ENCODE measurements at places on chromosomes 7 and 10.

GRCh38 chr10:15167411-15168290, 842 bp downstream of the NMT2 start:
- DNase-seq: peak; percentile 78
- peak overlapping the region; percentile 91 for H3K4me3 ChIP-seq
- H3K36me3 ChIP-seq: no peaks in the 10 kb centered on the region
- H3K27ac ChIP-seq: peak overlapping the region; percentile 91

GRCh38 chr7:157577796-157578339, 241.1 kb downstream of the DNAJB6 start:
- DNase-seq: no peak
- no peaks in the 10 kb centered on the region for H3K4me1 ChIP-seq

GRCh38 chr7:64465551-64465950, 97.3 kb downstream of the ZNF680 start:
- no peak overlapping the region for H3K27ac ChIP-seq
- H3K4me3 ChIP-seq: no peak overlapping the region
- no peaks in the 10 kb centered on the region for H3K36me3 ChIP-seq
- H3K27me3 ChIP-seq: no peaks in the 10 kb centered on the region
- no peaks in the 10 kb centered on the region for H3K4me1 ChIP-seq

- H3K27ac ChIP-seq: no peak overlapping the region
- peaks cover 14% of the 10 kb centered on the region for H3K4me1 ChIP-seq
- DNase-seq: no peak
- H3K4me3 ChIP-seq: no peak overlapping the region
Measured at GRCh38 chr7:12436126-12436525, 32.5 kb upstream of the VWDE start.

DNA sequence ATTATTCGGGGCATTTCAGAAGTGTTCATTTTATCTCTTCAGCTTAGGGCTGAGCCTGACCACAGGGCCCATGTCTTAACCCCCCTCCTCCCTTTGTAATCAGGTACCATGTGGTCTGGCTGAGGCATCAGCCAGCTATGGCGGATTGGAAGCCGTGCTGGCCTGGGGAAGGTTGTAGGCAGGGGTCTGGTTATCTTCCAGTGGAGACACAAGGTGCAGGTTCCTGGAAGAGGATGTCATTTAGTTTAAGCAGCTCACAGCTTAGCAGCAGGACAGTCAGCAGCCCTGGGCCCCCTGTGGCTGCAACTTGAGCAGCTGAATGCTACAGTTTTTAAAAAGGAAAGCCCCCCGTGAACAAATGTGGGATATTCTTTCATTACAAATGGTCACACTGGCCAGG, 22.1 kb downstream of the BAG3 start:
- H3K4me1 ChIP-seq: peaks cover 13% of the 10 kb centered on the region
- DNase-seq: no peak
- peaks cover 35% of the 10 kb centered on the region for H3K36me3 ChIP-seq
- H3K27me3 ChIP-seq: no peaks in the 10 kb centered on the region
- H3K4me3 ChIP-seq: no peak overlapping the region

DNA sequence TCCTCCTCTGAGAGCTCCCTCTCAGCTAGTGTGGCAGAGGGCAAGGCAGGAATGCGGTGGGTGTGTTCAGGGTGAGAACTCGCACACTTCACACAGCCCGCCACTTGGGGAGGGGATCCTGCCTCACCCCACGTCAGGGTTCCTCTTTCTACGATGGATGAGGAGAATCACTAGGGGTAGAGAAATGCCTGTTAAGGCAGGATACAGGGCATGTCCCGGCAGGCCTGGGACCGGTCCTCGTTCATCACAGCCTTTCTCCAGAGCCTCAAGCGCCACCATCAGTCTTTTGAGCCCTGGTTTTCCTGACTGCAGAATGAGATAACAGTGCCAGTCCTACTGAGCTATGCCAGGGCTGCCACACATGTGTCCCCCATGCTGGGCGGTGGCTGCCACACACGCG, 546.7 kb upstream of the ADARB2 start:
- H3K4me3 ChIP-seq: no peak overlapping the region
- no peak for DNase-seq
- peaks cover 18% of the 10 kb centered on the region for H3K27me3 ChIP-seq
- no peak overlapping the region for H3K27ac ChIP-seq

- no peak for DNase-seq
- H3K27ac ChIP-seq: no peak overlapping the region
- H3K36me3 ChIP-seq: peaks cover 9% of the 10 kb centered on the region
- H3K4me3 ChIP-seq: no peak overlapping the region
- H3K4me1 ChIP-seq: no peaks in the 10 kb centered on the region
Measured at GRCh38 chr10:35579116-35579515, 26.0 kb upstream of the GJD4 start.

DNA sequence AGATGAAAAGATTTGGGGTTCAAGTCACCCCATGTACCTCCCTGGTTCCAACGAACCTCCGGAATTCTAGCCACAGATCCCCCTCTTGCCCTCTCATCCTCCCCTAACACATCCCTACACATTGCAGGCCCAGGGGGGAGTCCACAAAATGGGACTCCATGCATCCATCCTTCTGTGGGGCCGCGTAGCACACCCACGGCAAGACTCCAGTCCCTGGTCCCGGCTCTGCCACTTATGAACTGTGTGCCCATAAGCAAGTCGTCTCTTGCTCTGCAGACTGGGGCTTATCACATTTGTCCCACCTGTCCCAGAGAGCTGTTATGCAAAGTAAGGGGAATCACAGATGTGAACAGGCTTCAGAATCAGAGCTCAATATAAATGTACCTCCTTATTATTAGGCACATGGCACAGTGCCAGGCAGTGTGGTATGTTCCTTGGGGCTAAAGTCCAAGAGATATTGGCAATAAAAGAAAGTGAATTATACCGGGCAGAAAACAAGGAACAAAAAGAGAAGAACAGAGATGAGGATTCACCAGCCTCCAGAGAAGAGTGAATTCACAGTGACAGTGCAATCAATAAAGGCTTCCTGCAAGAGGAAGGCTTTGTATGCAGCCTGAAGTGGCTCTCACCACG, 73.9 kb downstream of the KCNMA1 start:
- H3K36me3 ChIP-seq: no peaks in the 10 kb centered on the region
- peak overlapping the region; percentile 36 for H3K27ac ChIP-seq
- peaks cover 29% of the 10 kb centered on the region for H3K4me1 ChIP-seq
- DNase-seq: no peak
- no peak overlapping the region for H3K4me3 ChIP-seq

GRCh38 chr10:42476101-42476500, 162.3 kb downstream of the ZNF33B start:
- H3K27me3 ChIP-seq: no peaks in the 10 kb centered on the region
- no peak for DNase-seq
- H3K4me3 ChIP-seq: no peak overlapping the region
- no peaks in the 10 kb centered on the region for H3K4me1 ChIP-seq

DNA sequence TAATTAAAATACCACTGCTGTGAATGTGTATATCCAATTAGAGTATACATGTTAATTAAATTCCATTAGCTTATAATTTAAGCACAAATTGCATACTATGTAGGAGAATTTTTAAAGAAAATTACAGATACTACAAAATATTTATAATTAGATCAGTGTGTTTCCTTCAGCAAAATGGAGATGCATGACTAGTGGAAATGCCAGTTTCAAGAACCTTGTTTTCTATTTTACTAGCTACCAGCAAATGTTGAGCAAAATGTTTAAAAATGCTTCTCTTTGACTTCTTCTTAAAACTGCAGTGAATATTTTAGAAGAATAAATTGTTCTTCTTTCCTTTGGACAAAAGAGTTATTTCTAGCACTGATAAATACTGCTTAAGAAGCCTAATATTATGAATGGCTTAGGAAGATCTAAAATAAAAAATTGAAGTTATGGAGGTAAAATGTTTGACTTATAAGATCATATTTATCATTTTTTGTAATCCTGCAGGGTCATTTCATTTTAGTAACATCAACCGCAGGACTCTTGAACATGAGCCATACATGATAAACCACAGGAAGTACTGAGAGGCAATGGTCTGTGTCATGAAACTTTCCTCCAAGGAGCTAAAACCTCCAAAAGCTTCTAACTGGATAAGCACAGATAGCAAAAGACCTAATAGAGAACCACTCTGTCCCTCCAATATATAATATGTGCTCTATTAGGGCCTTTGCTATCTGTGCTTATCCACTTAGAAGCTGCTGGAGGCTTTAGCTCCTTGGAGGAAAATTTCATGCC, 1066.0 kb upstream of the CELF2 start:
- no peak overlapping the region for H3K4me3 ChIP-seq
- H3K4me1 ChIP-seq: no peaks in the 10 kb centered on the region
- no peaks in the 10 kb centered on the region for H3K36me3 ChIP-seq
- no peak for DNase-seq
- no peak overlapping the region for H3K27ac ChIP-seq
- H3K27me3 ChIP-seq: no peaks in the 10 kb centered on the region

DNA sequence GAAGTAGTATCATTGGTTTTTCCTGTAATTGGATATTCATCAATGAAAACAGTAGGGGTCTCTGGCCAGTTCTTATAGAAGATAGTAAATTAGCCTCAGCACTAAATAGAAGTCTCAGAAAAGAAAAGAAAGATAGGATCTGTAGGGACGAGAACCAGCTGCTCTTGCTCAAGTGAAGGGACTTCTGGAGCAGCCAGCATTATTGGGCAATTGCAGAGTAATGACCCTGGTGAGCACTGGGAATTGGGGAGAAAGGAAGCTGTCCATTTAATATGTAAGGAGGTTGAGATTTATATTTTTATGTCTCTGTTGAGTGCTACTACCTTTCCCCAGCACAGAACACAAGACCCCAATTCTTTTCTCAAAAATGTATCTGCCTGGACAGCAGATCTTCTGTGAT, 61.2 kb upstream of the WNT16 start:
- H3K27ac ChIP-seq: no peak overlapping the region
- no peak overlapping the region for H3K4me3 ChIP-seq
- DNase-seq: no peak

DNA sequence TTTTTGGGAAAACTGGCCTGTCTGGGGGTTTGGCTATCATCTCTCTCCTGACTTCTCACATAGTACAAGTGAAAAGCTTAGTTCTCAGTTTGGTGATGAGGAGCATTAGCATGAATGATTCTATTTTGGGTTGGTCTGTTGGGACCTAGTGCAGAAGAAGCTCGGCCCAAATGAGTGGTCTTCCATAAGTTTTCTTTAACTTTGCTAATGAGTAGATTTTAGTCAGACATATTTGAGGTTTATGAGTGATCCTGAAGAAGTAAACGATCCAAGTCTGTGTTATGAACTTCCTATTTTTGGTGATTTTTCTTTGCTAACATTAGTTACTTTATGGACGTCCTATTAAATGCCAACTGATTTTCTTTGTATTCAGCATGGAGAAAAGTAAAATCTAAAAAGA, 51.7 kb upstream of the CALD1 start:
- peaks cover 41% of the 10 kb centered on the region for H3K4me1 ChIP-seq
- H3K4me3 ChIP-seq: no peak overlapping the region
- no peaks in the 10 kb centered on the region for H3K36me3 ChIP-seq
- no peak for DNase-seq

- no peak for DNase-seq
- H3K4me1 ChIP-seq: peaks cover 5% of the 10 kb centered on the region
- H3K36me3 ChIP-seq: no peaks in the 10 kb centered on the region
- peaks cover 30% of the 10 kb centered on the region for H3K27me3 ChIP-seq
- no peak overlapping the region for H3K4me3 ChIP-seq
Measured at GRCh38 chr10:49049660-49050059, 65.7 kb downstream of the VSTM4 start.

DNA sequence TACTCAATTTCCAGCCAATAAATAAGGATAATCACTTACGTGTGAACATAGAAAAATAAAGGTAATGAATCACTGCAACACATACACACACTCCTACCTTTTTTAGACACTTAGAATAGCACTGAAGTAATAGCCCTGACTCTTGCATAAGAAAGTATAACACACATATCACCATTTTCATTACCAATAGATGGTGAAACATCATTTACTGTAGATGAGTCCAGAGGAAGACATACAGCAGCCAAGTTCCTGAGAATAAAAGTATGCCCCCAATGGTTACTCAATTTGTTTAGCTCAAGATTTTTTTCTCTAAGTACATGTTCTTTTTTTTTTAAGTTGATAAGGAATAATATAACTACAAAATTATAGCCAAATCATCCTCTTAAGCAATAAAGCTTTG, 316.3 kb downstream of the PARD3 start:
- H3K36me3 ChIP-seq: peaks cover 8% of the 10 kb centered on the region
- H3K27ac ChIP-seq: no peak overlapping the region
- H3K4me3 ChIP-seq: no peak overlapping the region

- DNase-seq: no peak
- peaks cover 15% of the 10 kb centered on the region for H3K27me3 ChIP-seq
- no peaks in the 10 kb centered on the region for H3K36me3 ChIP-seq
- H3K4me1 ChIP-seq: no peaks in the 10 kb centered on the region
Measured at GRCh38 chr7:130814778-130815335, 80.8 kb upstream of the KLF14 start.

DNA sequence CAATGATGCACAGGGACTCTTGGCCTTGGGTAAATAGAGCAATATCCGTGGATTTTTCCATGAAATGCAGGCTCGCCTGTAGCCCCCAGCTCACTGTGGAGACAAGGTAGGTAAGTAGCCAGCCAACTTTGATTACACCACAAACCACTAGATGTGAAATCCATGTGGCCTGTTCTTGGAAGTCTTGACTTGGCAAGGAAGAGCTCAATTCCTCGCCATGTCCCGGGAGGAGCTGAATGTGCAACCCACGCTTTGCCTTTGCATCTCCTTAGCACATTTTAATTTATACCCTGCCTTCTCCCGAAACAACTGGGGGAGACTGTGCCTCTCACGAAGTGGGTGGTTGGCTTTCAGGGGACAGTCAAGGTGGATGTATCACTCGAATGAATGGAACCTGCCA, 347.7 kb upstream of the MKI67 start:
- no peak overlapping the region for H3K27ac ChIP-seq
- peaks cover 7% of the 10 kb centered on the region for H3K27me3 ChIP-seq
- no peaks in the 10 kb centered on the region for H3K4me1 ChIP-seq
- no peak for DNase-seq

- no peaks in the 10 kb centered on the region for H3K27me3 ChIP-seq
- peaks cover 3% of the 10 kb centered on the region for H3K4me1 ChIP-seq
- H3K27ac ChIP-seq: no peak overlapping the region
- no peak for DNase-seq
Measured at GRCh38 chr7:112892263-112892662, 102.1 kb upstream of the TMEM168 start.

DNA sequence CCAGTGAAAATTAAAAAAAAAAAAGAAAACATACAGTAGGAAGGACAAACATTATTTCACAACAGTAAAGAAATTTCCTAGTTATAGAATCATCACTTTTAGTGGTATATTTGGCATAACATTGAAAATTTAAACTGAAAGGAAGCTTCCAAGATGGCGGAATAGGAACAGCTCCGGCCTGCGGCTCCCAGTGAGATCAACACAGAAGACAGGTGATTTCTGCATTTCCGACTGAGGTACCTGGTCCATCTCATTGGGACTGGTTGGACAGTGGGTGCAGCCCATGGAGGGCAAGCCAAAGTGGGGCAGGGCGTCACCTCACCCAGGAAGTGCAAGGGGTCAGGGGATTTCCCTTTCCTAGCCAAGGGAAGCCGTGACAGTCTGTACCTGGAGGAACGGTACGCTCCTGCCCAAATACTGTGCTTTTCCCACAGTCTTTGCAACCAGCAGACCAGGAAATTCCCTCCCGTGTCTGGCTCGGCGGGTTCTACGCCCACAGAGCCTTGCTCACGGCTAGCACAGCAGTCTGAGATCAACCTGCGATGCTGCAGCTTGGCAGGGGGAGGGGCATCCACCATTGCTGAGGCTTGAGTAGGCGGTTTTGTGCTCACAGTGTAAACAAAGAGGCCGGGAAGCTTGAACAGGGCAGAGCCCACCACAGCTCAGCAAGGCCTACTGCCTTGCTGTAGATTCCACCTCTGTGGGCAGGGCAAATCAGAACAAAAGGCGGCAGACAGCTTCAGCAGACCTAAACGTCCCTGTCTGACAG, 19.4 kb downstream of the PON3 start:
- no peaks in the 10 kb centered on the region for H3K27me3 ChIP-seq
- H3K27ac ChIP-seq: no peak overlapping the region
- H3K36me3 ChIP-seq: no peaks in the 10 kb centered on the region
- H3K4me3 ChIP-seq: no peak overlapping the region
- no peaks in the 10 kb centered on the region for H3K4me1 ChIP-seq
